ENCODE measurements at places on chromosomes 5 and 9.
A peak's percentile ranks its signal among the peaks of the same experiment; 100 is the strongest.

DNA sequence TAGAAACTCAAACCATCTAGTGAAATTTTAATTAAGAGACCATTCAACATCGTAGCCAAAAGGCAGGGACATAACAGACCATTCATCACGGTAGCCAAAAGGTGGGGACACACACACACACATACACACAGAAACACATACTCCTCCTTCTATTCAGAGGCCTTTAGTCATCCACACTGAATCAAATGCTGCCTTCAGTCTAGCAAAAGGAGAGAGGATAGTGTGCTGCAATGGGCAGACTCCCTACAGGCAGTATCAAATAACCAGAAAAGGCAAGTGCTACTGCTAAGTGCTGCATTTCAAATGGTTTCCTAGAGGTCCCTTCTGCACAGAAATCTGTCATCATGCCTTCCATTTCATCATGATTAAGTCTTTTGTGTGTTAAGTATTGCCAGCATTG lies 303.9 kb downstream of the TRIM32 start:
- no peak for DNase-seq

GRCh38 chr5:56853698-56854097 lies 38.3 kb downstream of the MAP3K1 start:
- DNase-seq, result no peak

DNA sequence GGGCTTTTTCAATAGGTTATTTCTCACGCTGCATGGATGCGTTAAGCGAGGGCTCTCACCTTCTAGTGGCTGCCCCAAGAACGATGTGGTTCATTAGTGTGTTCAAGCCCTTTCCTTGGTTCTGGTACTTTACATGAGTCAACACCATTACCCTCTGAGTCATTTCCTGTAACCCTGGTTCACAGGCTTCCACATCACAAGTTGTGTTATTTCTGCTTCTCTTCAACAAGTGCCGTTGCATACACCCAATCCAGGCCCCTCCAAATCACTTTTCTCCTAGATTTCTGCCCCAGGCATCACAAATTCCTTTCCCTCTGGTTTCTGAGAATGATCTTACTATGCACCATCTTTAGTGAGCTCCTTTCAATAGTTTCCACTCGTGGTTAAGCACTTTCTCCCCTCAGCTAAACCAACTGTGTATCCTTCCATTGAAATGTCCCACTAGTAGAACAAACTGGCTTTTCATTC lies 69.5 kb upstream of the RAD23B start:
- DNase-seq, result no peak

- no peak for DNase-seq
Observed at GRCh38 chr5:134769206-134769605, 10.6 kb downstream of the DDX46 start.

DNA sequence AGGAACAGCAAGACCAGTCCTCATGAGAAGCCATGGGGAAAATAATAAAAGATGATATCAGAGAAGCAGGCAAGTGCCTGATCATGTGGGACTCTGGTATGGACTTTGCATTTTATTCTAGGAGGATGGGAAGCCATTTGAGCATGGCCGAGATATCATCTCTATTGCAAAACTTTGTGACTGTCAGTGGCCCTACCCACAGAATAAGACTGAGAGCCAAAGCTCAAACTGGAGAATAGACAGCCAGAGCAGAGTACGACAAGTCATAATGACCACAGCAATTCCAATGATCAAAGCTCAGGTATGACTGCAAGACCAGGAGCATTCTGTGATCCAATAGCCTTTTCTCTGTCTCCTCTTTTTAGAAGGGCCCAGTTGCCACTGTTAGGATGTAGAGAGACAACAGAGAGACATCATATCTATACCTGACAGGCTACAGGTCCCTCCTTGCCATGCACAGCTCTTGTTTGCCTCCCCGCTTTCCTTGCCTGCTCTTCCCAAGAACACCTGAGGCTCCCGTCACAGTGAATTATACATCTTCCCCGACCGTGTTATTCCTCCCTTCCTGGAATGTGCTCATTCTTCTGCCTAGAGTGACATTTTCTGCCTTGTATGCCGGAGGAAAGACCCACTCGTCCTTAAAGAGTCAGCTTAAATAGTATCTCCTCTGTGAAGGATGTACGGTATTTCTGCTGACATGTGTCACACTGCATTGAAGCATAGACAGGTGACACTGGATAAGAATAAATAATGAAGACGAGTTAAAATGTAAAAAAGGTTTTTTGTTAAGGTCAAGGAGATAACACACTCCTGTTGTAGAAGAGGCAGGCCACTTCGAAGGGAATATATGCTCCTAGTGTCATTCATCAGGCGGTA lies 248.7 kb upstream of the MAP3K1 start:
- DNase-seq, result no peak

- DNase-seq, result peak; percentile 77
Observed at GRCh38 chr9:114592356-114592755, 4.8 kb downstream of the ATP6V1G1 start.

DNA sequence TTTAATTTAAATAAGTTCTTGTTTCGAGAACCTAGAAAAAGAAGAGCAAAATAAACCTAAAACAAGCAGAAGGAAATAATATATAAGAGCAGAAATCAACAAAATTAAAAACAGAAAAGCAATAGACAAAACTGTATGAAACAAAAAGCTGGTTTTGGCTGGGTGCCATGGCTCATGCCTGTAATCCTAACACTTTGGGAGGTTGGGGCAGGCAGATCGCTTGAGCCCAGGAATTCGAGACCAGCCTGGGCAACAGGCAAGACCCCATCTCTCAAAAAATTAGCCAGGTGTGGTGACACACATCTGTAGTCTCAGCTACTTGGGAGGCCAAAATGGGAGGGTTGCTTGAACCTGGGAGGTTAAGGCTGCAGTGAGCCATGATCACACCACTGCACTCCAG lies 59.2 kb upstream of the OTP start:
- no peak for DNase-seq

DNA sequence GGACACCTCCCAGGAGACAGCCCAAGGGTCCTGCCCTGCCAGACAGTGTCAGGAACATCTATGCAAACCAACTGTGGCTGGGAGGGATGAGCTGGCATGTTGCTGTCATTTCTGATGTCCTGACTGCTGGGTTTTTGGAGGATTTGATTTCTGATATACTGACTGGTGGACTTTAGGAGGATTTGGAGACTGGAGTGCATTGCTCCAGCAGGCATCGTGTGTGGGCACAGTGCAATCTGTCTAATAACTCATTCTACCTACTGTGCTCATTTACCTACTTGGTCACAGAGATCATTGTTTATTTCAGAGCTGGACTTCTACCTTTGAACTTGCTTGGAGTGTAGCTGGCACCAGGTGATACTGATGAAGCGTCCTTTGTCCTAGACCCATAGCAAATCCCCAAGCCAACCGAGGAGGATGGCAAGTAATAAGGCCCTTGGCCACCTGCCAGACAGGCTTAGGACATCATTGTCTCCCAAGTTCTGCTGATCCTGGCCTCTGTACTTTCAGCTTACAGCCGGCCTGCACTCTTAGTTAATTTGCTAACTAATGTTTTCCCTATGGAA lies 124.3 kb upstream of the ICE1 start:
- DNase-seq, result no peak

DNA sequence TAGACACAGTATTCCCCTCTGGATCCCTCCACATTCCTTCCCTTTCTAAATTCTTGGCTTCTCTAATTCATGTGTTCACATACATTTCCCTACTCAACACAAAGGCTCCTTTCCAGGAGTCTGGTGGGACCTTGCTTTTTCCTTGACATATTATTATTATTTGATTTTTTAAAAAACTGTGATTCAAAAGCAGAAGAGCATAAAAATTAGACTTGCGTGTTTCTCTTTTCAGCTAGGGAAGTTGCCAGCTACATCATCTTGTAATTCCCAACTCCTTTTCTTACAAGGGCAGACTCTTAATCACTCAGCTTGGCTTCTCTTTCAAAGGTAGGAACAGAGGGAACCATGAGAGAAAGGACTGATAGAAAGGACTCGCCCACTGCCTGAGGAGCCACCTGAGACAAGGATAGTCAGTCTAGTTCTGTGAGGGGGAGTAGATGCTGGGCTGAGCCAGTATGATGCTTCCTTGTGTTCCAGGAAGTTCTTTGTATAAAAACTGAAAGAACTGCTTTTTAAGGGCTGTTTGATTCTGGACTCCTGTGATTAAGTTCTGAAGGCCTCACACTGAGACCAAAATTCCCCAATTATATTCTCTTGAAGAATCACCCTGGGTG lies 51.0 kb upstream of the DPYSL3 start:
- no peak for DNase-seq

DNA sequence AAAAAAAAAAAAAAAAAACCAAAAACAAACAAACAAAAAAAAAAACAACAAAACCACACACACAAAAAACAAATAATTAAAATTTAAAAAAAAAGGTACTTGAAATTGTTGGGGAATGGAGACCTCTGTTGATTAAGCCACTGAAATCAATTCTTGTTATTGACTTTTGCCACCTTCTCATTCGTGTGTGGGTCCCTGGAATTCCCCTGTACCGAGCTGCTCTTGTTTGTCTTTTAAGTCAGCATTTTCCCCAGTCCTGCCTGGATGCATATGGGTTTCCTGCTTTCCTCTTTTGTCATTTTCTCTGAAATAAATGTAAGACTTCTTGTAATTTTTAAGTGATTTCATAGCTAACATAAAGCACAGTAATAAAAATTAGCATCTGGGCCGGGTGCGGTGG lies 45.5 kb downstream of the GPBP1 start:
- DNase-seq, result peak; percentile 16

DNA sequence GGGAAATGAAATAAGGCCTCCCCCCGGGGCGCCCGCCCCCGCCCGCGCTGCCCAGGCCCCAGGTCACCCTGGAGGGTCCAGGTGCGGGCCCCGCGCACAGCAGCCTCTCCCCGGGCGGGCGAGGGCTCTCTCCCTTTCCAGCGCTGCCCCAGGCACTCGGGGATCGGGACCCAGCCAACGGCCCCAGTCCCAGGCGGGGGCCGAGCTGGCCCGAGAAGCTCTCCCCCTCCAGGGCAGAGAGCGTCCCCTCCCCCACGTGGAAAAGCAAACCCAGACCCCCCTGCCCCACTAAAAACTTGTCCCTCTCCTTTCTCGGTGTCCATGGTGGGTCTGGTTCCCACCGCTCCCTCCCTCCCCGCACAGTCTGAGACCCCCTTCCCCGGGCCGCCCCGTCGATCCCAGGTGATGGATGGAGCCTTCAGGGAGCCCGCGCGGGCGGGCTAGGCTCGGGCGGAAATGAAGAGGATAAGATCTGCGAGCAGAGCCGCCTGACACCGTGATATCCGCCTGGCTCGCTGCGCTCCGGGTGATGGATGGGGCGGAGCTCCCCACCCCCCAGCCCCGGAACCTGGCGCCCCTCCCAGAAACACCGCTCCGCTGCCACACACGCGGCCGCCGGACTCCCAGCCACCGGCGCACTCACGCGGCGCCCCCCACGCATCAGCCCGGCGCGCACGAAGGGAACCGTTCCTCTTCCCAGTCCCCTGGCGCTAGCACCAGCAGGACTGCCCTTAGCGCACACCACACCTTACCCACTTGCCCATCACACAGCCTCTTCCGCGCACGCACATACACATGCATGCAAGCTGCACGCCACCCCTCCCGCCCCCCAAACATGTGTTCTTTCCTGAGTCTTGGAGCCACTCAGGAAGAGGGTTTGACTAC lies 81.7 kb upstream of the ZBTB43 start:
- DNase-seq, result peak; percentile 41

DNA sequence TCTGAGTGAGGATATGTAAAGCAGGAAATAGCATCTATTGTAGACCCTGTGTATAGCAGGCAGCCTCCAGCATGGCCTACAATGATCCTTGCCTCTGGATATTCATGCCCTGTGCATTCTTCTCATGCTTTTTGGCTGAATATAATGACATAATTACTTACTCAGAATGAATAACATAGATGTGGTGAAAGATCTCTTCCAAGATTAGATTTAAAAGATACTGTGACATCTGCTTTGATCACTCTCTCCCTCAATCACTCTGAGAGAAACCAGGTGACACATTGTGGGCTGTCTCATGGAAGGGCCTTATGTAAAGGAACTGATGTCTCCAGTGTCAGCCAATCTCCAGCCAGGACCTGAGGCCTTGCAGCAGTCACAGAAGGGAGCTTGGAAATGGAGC lies 376.7 kb downstream of the DNAH5 start:
- DNase-seq, result no peak

DNA sequence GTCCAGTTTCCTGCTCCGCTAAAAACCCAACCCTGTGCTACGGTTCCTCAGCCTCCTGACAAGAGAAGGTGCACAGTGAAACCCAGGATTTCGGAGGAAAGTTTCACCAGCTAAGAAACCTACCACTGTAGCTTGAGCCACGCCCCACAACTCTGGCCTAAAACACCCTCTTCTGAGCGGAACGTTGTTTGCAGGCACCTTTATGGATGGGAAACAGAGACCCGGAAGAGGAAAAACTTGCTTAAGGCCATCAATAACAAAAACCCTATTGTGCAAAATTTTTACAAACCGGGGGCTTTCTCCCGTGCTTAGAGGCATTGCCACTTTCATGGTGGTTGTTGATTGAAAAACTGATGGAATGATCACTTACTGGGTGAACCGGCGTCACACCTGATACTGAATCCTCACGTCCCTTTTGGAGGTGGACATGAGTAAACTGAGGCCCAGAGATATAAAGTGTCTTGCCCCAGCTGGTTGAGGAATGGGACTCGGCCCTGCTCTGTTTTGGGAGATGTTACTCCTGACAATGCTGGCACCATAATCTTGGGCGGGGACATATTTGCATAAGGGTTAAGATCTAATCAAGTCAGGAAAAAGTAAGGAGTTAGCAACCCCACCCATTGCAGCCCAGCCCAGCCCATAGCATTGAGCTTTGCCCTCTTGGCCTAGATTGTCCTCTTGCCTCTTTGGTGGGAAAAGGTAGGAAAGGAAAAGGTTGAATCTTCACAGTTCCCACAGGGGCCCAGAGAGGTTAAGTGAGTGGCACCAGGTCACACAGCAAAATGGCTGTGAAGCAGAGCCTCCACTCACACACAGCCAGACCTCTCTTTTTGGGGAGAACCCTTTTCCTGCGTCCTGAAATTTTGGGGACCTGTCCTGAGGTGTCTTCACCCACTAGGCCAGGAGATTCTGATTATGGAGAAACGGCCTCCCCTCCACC lies 23.2 kb upstream of the PTGS1 start:
- no peak for DNase-seq

GRCh38 chr5:148978370-148979082 lies 84.3 kb downstream of the SH3TC2 start:
- DNase-seq, result no peak

DNA sequence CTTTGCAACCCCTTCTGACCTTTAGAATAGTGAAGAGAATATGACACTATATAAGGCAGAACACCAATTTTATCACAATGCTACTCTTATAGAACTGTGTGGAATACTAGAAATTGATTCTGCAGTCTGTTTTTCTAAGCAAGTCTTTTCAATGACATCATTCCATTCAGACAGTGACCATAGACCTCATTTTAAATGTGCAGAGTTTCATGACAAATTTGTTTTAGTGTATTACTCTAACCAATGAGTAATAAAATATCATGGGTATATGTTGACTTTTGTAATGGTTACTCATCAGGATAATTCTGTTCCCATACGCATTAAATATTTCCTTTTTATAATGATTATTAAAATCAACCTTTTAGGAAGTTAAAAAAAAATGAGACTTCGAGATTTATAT lies 219.9 kb downstream of the COX7C start:
- no peak for DNase-seq
